Stimulated activated CD4-positive, alpha-beta T cell treated with anti-CD3 and anti-CD28 coated beads, Interleukin-2, amount 100 ng/mL, for 4 hours (primary cell): ENCODE measurements at places on chromosomes 1 and 21.

GRCh38 chr21:33241846-33242245 lies 12.1 kb downstream of the IFNAR2 start:
- no peak for DNase-seq

DNA sequence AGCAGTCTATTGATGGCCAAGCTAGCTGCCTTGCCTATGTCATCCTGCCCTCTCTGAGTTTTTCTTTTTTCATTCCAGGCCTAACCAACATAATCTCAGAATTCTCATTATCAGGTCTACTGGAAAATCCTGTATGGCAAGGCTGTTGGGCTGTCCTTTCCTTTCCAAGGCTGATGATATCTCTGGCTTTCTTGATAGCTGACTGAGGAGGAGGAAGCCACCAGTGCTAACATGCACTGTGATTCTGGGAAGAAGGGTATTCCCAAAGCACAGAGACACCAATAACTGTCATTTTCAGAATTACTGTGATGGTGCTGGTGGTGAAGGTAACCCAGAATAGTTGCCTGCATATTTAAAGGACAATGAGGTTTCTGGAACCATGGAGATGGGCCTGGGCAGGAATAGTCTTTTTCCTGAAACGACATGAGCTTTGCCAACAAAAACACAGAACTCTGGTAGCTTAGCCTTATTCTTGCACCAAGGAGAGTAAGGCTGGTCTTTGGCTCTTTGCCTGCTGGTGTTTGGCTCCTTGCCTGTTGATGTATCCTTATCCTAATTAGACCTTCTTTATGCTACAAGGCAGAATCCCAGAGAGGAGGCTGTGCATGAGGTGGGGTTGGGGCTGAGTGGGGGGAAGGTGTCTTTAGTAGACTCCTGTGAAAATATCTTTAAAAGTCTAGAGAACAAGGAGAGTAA lies 157.4 kb downstream of the TNFSF18 start:
- no peak for DNase-seq

- no peak for DNase-seq
Observed at GRCh38 chr21:34630536-34631143, 15.7 kb upstream of the RCAN1 start.

GRCh38 chr1:154859786-154860155 lies 10.3 kb downstream of the KCNN3 start:
- no peak for DNase-seq

DNA sequence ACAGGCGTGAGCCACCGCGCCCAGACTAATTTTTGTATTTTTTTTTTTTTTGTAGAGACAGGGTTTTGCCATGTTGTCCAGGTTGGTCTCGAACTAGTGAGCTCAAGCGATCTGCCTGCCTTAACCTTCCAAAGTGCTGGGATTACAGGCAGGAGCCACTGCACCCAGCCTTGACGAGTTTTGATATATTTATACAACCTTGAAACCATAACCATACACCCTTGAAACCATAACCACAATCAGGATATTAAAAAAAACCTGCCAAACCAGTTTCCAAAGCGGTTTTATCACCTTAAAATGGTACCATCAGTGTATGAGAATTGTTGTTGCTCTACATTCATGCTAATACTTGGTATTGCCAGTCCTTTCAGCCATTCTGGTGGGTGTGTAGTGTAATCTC lies 3.7 kb upstream of the PHACTR4 start:
- DNase-seq: no peak

DNA sequence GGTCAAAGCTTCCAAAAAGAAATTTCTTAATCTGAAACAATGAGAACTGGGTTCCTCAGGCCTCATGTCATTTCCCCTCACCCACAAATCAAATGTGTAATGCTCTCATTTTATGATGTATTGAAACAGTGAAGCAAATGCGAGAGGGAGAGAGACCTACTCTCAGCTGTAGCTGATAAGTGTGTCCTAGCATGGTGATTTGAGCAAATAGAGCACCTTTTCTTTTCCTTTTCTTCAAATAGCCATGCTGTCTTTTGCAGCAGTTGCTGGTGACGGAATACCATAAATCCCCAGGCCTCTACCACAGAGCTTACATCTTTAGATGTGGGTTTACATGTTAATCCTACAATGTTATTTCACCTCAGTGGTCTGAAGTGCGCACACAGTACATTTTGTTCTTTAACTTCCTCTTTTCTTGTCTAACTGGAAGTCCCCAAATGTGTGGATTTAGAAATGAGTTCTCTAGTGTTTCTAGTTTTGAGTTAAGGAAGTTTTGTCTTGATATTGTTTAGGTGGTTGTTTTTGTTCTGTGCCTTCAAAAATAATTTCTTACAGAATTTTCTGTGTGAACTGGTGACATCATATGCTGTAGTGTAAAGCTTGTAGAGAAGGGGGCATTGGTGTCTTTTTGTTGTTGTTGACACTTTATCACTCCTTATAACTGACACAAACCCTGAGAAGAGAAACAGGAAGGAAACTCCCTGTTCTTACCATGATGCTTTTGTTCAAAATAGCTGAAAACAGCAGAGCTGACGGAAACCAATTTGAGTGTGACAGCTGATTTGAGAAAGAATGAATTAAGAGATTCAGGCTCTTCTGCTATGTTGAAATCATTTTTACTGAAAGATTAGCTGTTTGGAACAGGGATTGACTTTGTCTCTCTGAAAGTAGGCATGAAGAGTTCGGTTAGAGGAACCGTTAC lies 12.2 kb downstream of the SMAP2 start:
- peak; percentile 47 for DNase-seq

DNA sequence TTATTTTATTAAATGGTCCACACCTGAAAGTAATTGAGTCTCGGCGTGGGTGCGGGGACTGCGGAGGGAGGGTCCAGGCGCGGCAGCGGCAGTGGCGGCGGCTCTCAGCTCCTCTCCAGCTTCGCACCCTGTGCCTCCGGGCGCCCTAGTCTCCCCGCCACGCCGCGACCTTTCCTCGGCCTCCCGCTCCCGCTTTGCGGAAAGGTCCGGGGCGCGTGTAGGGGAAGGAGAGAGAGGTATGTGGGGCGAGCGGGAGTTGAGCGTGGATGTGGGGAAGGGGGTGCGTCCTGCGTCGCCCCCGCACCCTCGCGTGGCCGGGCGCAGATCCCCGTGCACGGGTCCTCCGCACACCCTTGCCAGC lies 13.4 kb upstream of the ALX3 start:
- DNase-seq: no peak

DNA sequence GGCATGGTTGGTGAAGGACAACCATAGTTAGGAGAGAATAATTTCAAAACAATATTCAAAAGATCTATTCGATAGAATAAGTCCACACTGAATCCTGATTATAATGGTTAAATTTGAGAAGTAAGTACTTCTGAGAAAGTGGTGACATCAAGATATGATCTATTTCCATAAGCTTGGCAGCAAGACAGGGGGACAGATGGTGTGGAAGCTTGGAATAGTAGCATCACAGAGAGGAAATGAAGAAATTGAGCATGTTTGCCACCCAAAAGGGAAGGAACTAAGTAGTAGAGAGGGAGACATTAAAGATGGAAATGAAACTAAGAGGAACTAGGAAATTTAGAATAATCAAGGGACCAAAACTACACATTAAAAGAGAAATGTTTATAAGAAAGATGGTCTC lies 94.5 kb downstream of the OLFM3 start:
- DNase-seq: no peak

DNA sequence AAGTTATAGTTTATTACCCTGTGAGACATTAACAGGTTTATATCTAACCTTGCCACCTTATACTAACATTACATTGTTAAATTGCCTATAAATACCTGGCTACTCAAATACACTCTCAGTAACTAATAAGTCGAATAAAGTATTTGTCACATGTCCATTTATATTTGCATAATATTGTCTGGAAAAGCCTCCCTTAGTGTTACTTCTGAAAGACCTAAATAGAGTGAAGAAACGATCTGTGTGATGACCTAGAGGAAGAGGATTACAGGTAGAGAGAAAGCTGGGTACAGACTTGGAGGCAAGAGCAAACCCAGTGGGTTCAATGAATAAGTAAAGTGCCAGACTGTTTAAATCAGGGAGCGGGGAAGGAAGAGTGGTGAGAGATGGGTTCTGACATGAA lies 2.7 kb upstream of the CACYBP start:
- DNase-seq: no peak

GRCh38 chr1:235908742-235909520 lies 42.2 kb upstream of the LYST start:
- no peak for DNase-seq

- no peak for DNase-seq
Observed at GRCh38 chr1:209376774-209377173, 206.7 kb upstream of the CAMK1G start.

DNA sequence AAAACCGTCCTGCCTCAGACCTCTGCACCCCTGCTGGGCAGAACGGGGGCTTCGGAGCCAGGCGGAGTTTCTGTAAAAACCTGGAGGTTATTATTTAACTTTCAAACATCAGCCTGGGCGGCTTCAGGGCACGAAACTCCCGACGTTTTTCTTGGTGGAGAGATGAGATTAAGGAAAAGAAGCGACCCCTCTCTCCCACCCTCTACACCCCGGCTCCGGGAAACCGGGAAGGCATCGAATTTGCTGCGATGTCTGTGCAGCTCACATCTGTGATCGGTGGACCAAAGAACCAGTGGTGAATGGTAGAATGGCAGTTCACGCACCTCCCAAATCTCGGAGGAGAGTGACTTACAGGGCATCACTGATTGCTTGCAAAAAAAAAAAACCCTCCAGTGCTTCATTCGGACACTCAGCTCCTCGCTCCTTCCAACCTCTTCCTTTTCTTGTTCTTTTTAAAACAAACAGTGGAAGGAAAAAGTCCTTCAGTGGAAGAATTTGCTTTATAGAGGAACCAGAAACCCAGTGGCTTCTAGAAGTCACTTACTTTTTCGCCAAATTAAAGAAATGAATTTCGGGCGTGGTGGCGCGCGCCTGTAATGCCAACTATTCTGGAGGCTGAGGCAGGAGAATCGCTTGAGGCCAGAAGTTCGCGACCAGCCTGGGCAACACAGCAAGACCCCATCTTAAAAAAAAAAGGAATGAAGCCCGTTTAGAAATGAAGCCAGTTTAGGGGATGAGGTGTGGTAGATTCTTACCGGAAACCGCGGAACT lies 884 bp downstream of the PHACTR4 start:
- no peak for DNase-seq

DNA sequence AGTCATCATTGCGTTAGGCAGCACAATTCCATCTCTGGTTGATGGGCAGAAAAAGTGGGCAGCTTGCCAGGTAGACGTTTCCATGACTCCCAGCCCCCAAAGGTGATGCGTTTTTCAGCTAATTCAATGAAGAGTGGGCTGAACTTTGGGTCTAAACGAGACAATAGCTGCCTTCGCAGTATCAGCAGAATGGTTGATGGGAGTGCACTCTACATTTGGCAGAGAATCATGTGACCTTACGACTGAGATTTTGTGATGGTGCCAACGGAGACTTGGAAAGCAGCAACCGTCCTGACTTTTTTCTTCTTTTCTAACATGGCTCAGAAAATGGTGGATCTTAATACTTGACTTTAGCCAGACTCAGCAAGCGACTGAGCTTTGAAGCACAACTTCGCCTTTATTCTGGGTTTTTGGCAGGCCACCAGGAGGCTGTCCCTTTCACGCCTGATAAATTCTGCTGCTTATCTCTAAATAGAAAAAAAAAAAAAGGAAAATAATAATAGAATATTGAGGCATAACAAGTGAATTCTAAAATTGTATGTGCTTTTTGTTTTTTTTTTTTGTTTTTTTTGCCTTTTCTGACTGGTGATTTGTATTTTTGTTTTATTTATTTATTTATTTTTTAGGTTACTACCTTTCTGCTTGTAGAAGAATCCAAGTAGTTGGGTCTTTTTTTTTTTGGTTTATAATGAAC lies 804.8 kb downstream of the USP25 start:
- DNase-seq: no peak

- no peak for DNase-seq
Observed at GRCh38 chr21:28754127-28754611, 238.5 kb downstream of the LTN1 start.

GRCh38 chr1:241229216-241229615 lies 127.8 kb downstream of the RGS7 start:
- no peak for DNase-seq
